Stimulated activated CD4-positive, alpha-beta T cell treated with anti-CD3 and anti-CD28 coated beads, TNF-alpha, amount 100 ng/mL, for 24 hours (primary cell): ENCODE measurements at places on chromosomes 2 and 18.
A peak's percentile ranks its signal among the peaks of the same experiment; 100 is the strongest.

GRCh38 chr2:767440-767839, 90.2 kb upstream of the TMEM18 start:
- DNase-seq = no peak

- no peak for DNase-seq
These were observed 126.8 kb downstream of the CDC42EP3 start for GRCh38 chr2:37544591-37545031.

GRCh38 chr2:143819190-143819735, 690.0 kb downstream of the ARHGAP15 start:
- DNase-seq = no peak

DNA sequence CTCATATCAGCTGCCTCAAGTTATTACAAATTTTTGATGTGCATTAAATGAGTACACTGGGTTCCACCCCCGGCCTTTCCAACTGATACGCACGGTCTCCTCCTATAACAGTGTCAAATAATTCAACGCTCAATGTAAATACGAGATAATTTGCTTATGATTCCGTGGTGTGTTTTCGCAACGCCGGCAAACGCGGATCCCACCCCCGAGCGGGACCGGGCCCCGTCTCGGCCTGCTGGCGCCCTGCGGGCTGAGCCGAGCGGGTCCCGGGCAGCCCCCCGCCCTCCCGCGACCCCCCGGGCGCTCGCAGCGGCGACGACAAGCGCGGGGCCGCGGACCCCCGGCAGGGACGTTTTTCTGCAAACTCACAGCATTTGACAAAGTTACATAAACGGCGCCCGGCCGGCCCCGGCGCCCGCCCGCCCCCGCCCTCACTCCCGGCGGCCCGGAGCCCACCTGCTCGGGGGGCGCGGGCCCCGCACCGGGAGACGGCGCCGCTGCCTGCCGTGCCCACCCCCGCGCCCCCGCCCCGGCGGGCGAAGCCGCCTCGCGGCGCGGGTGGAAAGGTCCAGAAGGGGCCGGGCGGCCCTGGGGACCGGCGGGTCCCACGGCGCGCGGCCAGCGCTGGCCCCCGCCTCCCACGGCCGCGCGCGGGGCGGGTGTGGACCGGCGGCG, 762 bp downstream of the HDAC4 start:
- no peak for DNase-seq

GRCh38 chr2:118737684-118738083, 109.8 kb downstream of the EN1 start:
- DNase-seq = no peak

GRCh38 chr2:12376025-12376424, 340.7 kb upstream of the TRIB2 start:
- DNase-seq = no peak

DNA sequence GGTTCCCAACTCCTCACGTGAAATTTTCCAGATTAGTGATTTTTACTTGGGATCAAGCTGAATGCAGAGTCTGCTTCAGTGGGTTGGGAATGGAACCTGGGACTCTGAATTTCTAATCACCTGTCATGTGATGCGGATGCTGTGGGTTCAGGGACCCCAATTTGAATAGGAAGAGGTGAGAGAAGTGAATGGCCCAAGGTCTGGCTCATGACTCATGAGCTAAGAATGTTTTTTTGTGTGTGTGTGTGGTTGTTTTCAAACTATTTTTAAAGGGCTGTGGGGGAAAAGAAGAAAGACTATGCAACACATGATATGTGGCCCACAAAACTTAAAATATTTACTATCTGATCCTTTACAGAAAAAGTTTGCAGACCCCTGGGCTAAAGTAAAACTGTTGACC, 108.5 kb upstream of the CYRIA start:
- no peak for DNase-seq

GRCh38 chr2:17095340-17095739, 422.9 kb downstream of the RAD51AP2 start:
- DNase-seq = no peak

- peak; percentile 18 for DNase-seq
These were observed 676 bp downstream of the ACTR2 start for GRCh38 chr2:65228263-65228750.
